ENCODE measurements at places on chromosomes 11 and 22. TPM values are rescaled to one million over a fixed set of nuclear protein-coding genes. Genes with fewer than 3 reads are reported as not detected.

DNA sequence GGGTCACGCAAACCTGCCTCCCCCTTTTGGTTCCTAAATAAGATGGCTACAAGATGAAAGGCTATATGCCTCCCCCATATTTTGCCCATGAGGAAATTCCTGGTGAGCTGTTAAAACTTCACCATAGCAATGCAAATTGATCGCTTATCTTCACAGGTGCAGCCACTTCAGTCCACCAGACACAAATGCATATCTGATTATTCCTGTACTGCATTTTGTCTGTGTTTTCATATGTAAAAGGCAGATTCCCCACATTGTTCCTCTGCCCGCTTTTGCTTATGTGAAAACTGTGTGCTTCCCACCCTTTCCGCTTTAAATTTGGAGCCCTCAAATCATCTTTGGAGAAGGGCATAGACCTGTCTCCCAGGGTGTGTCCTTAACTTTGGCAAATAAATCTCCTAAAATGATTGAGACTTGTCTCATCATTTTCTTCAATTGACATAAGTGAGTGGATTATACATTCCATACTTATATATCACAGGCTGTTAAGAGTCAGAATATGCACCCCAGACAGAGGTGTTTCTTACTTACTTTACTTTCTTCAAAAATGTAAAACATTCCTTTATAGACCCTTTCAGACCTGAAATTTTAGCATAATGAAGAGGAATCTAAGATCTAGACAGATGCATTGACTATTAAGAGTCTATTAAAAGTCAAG is 116.4 kb downstream of the CASP12 start:
- no peak for DNase-seq

GRCh38 chr11:13776134-13776815 is 107.8 kb downstream of the FAR1 start:
- no peak for DNase-seq

DNA sequence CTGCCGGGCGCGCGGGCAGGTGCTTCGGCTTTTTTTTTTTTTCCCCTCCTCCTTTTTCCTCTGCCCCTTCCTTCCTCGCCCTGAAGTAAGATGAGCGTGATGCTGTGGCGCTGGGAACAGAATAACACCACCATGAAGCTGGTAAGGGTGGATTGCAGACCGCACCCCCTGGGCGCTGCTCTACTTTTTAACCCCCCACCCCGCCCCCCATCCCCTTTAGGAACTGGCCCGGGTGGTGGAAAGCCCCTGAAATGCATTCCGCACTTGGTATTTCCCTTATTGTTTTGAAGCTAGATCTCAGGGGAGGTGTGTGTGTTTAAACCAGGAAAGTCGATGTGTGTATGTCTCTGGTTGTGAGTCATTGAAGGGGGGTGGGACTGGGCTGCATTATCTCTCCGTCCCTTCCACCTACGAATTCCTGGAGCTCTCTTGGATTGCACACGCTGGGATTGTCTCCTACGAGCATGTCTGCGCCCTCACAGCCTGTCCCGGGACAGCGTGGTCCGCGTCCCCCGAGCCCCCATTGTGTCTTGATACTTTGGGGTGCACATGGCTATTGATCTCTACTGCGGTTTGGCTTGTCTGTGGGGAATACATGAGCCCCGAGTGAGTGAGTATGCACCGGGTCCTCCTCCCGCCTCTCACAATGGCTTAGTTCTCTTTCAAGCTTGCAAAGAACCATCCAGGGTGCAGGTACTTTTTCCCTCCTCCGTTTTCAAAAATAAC is 64.9 kb downstream of the NAV2 start:
- DNase-seq: no peak

GRCh38 chr11:63608353-63609345 is 5.6 kb downstream of the PLAAT3 start:
- DNase-seq: no peak

- no peak for DNase-seq
Measured at GRCh38 chr11:7531011-7531410, 17.2 kb downstream of the PPFIBP2 start.

GRCh38 chr22:24833881-24834495 is 28.0 kb downstream of the SGSM1 start:
- DNase-seq: no peak

DNA sequence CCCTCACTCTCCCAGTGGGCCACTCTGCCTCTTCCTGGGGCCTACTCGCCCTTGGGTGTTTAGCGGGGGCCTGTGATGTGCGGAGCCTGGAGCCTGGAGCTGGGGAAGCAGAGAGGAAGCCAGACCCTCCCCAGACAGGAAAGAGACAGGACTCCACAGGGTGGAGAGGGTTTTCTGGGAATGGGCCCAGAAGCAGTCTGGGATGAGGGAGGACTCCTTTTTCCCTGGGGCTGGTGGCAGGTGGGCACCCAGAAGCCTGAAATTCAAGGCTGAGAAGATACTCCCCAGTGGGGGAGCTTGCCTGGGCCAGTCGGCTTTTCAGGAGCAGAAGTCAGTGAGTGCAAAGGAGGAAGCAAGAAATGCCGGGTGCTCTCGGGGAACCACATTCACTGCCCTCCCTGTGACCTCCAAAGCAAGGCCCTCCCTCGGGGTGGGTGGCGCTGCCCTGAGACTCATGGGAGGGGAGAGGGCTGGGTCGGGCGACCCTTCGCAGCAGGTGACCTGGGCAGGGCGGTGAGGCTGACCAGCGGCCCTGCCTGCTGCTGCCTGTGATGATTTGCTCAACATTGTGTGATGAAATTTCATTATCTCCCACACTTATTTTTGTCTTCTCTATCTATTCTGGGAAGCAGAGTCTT is 1377.4 kb downstream of the BRD1 start:
- no peak for DNase-seq

DNA sequence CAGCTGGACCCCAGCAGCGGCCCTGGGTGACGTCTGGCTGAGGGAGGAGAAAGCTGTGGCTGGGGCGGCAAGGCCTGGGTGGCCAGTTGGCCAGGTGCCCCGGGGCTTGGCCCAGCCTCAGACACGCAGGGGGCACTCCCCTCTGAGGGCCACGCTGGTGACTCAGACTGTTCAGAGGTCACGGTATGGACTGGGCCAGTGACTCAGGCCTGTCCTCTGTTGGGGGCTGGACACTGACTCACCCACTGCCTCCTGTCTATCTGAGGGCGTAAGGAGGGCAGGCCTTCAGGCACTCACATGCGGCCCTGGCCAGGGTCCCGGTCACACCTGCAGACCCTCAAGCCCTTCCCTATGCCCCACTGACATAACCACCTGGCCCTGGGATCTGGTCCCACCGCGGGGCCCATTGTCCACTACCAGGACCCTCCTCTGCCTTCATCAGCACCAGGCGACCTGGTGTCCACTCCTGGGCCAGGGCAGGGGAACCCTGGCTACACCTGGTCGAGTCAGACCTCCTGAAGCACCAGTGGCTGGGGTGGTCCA is 3.7 kb upstream of the MUC5AC start:
- peak; percentile 96 for DNase-seq

DNA sequence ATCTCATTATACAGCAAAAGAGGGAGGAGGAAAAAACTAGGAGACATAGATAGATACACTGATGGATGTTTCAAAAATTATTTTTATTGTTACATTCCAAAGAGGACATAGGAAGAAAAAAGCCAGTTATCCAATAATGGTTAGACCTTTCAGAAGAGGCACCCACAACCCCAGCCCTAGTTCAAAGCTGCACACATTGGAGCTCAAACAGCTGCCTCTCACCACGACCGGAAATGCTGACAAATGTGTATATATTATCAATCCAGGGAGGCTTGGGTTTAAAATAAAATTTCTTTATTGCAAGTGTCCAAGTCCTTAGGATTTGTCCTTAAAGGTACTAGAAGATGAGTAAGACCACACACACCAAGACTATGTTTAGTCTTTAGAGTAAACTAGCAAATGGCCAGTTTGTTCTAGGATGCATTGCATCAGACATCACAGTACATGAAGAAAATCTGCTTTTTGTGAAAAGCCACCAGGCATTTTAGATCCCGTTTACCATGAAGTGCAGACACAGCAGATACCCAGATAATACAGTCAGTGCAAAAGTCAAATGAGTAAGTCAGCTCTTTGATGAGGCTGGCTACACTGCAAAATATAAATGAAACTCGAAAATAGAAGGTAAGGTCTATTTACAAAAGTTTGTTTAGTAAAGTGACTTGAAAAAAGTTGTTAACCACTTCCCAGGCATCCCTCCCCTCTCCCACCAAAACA is 4.6 kb upstream of the ASCL3 start:
- DNase-seq: no peak

- no peak for DNase-seq
Measured at GRCh38 chr11:10392095-10393079, 62.7 kb upstream of the AMPD3 start.

DNA sequence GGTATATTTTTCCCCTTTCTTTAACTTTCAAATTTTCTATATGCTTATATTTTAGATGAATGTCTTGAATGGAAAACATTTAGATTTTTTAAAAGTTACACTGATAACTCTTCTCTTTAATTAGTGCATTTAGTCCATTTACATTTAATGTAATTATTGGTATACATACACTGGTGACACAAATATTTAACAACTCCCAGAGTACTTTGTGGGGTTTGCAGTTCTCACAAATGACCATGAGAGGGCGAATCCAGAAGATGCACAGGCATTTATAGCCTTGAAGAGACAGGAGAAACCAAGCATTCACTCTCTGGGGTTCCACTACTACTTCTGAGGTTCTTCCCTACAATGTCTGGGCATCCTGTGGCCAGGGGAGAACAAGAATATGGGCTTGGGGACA is 125.1 kb downstream of the TIMP3 start:
- no peak for DNase-seq

DNA sequence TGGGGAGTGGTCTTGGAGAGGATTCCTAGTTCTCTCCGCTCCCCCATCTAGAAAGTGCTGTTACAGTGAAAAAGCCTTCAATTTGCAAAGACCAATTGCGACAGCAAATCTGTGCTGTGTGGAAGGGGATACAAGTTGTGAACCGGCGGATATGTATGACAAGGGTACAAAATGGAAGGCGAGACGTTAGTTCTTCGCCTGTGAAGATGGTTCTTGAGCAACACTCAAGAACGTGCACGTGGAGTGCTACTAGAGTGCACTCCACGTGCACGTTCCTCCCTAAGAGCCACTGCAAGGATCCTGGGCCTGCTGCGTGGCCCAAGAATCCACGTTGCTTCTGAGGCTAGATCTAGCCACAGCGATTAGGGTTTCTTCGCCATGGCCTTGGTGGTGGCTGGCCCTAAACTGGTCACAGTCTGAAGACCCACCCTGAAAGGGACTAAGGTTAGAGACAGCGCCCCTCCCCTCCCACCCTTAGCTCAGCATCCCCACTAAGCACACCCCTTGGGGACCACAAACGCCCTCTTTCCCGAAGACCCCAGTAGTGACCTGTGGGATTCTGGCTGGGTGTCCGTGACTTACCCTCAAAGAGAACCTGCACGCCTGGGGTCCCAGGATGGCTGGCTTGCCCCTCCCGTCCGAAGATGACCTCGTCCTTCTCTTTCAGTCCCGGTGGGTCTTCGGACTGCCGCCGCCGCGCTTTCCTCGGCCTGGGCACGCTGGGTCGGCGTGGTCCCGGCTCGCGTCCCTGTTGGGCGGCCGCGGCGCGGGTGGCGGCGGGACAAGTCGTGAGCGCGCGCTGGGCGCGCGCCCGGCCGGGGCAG is 519 bp upstream of the PDE3B start:
- DNase-seq: no peak

- no peak for DNase-seq
Measured at GRCh38 chr11:33723238-33723881, 12.9 kb downstream of the CD59 start.

- DNase-seq: no peak
Measured at GRCh38 chr11:1469287-1469910, 17.2 kb downstream of the MOB2 start.

DNA sequence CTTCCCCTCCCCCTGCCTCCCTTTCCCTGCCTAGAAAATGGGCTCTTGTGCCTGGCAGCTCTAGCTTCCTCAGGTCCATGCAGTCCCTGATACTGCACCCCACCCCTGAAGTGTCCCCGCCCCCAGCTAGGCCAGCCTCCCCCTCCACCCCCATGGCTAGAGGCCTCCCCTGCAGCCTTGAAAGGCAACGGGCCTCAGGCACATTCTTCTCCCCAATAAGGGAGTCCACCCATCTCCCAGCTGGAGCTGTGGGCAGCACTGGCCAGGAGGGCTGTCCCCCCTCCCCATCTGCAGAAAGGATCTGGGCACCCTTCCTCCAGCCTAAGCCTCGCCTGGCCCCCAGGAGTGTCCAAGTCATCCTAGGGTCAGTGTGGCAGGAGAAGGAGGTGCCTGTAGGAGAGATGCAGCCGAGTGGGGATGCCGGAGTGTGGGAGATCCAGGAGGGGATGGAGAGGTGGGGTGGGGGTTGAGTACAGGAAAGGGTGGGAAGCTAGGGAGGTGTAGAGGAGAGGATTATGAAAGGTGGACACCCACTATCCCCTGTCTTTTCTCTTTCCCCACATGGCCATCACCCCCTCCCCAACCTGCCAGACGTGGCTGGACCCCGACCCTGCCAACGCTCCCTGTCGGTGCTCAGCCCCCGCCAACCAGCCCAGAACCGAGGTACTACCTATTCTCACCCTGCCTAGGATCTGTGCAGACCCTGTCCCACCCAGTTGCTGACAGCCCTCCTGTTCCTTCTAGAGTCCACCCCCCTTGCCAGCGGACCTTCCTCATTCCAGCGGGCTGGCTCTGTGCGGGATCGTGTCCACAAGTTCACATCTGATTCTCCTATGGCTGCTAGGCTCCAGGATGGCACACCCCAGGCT is 9.3 kb downstream of the SMTN start:
- no peak for DNase-seq

- DNase-seq: peak; percentile 51
Measured at GRCh38 chr11:43419460-43419859, 60.7 kb downstream of the TTC17 start.

- no peak for DNase-seq
Measured at GRCh38 chr11:1337647-1338007, 28.2 kb upstream of the TOLLIP start.

DNA sequence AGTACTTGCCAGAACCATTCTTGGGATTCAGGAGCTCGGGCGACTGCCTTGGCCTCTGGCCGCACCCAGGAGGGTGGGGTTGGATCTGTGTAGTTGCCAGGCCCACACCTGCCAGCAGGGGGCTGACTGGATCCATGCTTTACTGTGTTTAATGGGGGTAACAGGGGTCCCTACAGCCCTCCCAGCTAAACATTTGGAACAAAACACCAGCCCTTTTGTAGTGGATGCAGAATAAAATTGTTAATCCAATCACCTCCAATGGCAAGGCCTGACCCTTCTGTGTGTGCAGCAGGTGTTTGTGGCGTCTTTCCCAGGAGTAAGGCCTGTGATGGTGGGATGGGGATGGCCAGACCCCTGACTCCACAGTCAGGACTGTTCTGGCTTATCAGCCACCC is 22.5 kb downstream of the SUN2 start:
- no peak for DNase-seq

GRCh38 chr22:20010307-20011122 is 6.1 kb downstream of the ARVCF start:
- DNase-seq: no peak

- DNase-seq: no peak
Measured at GRCh38 chr11:86807360-86807759, 7.0 kb downstream of the PRSS23 start.

FGF4 gene
- not detected for total RNA-seq

FGF19 gene
- not detected for total RNA-seq

BUD13 gene
- total RNA-seq: 20.4 TPM

MS4A4A gene
- total RNA-seq: 65.8 TPM

ST14 gene
- total RNA-seq: 2.5 TPM

WBP2NL gene
- total RNA-seq: 1.1 TPM

CD248 gene
- 11.1 TPM for total RNA-seq

GDPD5 gene
- 17.8 TPM for total RNA-seq

FOLR1 gene
- total RNA-seq: 0.78 TPM

SLC22A12 gene
- total RNA-seq: not detected

BATF2 gene
- 6.1 TPM for total RNA-seq
